T-helper 17 cell (primary cell): ENCODE measurements at places on chromosomes 12 and 14. TPM values are rescaled to one million over a fixed set of nuclear protein-coding genes. Genes with fewer than 3 reads are reported as not detected.

DNA sequence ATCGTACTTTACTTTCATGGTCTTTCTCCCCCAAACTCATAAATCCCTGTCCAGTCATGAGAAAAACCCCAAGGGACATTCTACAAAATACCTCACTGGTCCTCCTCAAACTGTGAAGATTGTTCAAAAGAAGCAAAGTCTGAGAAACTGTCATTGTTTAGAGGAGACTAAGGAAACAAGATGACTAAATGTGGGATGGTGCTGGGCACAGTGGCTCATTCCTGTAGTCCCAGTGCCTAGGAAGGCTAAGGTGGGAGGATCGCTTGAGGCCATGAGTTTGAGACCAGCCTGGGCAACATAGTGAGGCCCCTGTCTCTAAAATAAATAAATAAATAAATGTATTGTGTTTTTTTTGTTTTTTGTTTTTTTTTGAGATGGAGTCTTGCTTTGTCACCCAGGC, 74.2 kb upstream of the SCAF11 start:
- H3K36me3 ChIP-seq: no peaks in the 10 kb centered on the region
- DNase-seq: no peak
- peaks cover 23% of the 10 kb centered on the region for H3K27me3 ChIP-seq
- H3K4me3 ChIP-seq: no peak overlapping the region
- peaks cover 2% of the 10 kb centered on the region for H3K4me1 ChIP-seq

The CEBPE gene
- total RNA-seq: not detected

The TAS2R31 gene
- 2.7 TPM for total RNA-seq

DNA sequence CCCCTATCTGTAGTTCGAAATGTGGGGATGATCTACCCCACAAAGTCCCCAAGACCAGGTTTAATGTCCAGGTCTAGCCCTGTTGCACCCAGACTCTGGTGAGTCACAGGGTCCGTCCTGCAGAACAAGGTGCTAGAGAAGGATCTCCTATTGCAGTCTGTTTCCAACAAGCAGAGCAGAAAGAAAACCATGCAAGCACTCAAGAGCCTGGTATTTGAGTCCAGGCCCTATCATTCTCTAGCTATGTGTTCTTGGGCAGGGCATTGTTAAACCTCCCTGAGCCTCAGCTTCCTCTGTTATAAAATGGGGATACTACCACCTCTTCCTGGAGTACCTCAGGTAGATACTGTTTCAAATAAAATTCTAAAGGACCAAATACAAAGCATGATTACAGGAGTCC, 24.4 kb downstream of the MAP3K9 start:
- H3K36me3 ChIP-seq: peaks cover 7% of the 10 kb centered on the region
- no peak overlapping the region for H3K27ac ChIP-seq
- H3K4me1 ChIP-seq: peaks cover 22% of the 10 kb centered on the region
- peaks cover 5% of the 10 kb centered on the region for H3K27me3 ChIP-seq

GRCh38 chr14:48665077-48665784, 920.9 kb downstream of the RPS29 start:
- H3K27me3 ChIP-seq: no peaks in the 10 kb centered on the region
- DNase-seq: no peak
- H3K27ac ChIP-seq: no peak overlapping the region
- no peak overlapping the region for H3K4me3 ChIP-seq

DNA sequence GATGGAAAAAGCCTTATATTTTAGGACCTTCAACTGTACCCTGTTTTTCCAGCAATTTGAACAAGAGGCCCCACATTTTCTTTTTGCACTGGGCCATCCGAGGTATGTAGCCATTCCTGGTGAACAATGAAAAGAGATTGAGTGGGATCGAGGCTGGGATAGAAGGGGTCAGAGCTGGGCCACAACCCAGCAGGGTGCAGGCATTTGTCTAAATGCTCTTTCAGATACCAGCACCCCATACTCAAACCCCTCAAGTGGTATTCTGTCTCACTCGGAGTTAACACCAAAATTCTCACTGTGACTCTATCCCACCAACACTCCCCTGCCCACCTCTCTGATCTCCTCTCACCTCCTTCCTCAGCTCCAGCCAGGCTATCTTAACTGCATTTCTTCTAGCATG, 26.8 kb downstream of the DUSP6 start:
- peaks cover 9% of the 10 kb centered on the region for H3K27me3 ChIP-seq
- DNase-seq: no peak
- H3K4me1 ChIP-seq: no peaks in the 10 kb centered on the region
- H3K27ac ChIP-seq: no peak overlapping the region
- H3K4me3 ChIP-seq: no peak overlapping the region
- H3K36me3 ChIP-seq: peaks cover 4% of the 10 kb centered on the region

GRCh38 chr14:95363468-95363954, 43.8 kb upstream of the CLMN start:
- H3K4me1 ChIP-seq: peaks cover 4% of the 10 kb centered on the region
- peaks cover 2% of the 10 kb centered on the region for H3K36me3 ChIP-seq
- no peak overlapping the region for H3K4me3 ChIP-seq
- peaks cover 78% of the 10 kb centered on the region for H3K27me3 ChIP-seq
- no peak overlapping the region for H3K27ac ChIP-seq

DNA sequence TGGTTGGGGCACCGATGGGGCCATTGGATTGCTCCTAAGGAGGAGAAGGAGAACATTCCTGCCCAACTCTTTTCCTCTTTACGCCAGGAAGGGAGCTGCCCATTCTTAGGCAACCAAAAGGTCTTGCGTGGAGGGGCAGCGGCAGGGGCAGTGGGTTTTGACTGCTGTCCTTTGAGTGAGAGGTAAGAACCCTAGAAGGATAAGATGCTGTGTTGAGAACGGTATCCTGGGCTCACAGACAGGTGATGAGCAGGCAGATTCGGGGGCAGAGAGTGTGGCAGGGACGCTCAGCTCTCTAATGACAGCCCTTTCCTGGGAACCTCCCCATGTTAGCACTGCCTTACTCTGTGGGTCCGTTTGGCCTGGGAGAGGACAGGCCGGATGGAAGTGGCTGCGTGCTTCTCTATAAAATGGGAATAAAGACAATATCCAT, 13.2 kb downstream of the LRTM2 start:
- peaks cover 5% of the 10 kb centered on the region for H3K4me1 ChIP-seq
- H3K27me3 ChIP-seq: peaks cover 44% of the 10 kb centered on the region
- no peaks in the 10 kb centered on the region for H3K36me3 ChIP-seq
- no peak for DNase-seq
- H3K4me3 ChIP-seq: no peak overlapping the region

- H3K4me1 ChIP-seq: peaks cover 3% of the 10 kb centered on the region
- no peaks in the 10 kb centered on the region for H3K27me3 ChIP-seq
- H3K27ac ChIP-seq: no peak overlapping the region
- no peak overlapping the region for H3K4me3 ChIP-seq
- DNase-seq: no peak
Measured at GRCh38 chr14:31596342-31597095, 35.3 kb downstream of the NUBPL start.
